ENCODE measurements at places on chromosomes 6 and 20.

DNA sequence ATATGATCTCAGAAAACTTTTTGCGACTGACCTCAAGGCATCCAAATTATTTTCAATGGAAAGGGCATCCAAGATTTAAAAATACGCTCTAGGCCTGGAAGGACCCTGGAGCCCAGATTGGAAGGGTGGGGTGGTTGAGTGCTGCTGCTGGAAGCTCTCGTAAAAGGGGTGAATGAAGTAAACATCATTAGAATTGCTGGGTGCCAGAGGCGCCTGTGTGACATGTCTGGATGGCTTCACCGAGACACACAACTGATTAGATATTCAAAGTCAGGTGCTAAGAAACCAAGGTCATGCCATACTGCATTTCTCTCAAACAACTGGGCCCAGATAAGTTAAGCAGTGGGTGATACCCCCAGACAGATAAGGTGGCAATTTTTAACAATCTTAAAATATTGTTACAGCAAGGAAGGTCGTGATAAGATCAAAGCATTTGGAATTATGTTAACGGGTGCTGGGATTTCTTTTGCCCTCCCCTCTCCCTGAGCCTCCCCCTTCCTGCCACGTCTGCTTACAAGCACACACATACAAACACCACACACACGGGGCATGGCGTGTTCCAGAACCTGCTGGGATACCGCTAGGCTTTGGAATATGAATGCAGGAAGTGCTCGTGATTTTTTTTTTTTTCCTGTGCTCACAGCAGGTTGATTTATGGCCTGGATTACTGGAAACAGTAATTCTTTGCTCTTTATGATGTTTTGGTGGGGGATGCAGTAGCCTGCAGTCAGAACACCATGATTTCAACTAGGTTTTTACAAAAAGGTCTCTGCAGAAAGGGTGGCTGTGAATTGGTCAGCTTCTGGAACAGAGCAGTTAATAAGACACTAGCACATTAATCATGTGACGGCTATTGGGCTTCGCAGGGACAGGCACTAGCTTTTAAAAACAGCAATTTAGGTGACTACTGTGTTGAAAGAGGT lies 551.2 kb downstream of the QKI start:
- DNase-seq: no peak

DNA sequence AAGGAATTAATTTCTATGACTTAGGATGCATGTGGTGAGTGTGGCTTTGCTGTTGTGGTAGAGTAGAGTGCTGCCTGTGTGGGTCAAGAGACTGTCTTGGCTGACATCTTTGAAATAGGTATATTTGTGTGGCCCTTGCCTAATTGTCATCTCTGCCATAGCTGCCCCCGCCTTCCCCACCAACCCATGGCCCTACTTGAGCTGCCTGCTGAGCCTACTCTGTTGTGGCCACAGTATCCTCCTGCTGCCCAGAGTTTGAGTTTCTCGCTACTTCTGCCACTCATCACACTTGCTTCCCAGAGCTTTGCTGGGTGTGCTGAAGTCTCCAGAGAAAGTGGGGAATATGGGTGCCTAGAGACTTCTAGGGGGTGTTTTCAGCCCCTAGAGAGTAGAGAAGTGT lies 8.0 kb downstream of the PLCG1 start:
- DNase-seq: no peak

- DNase-seq: no peak
These were observed 9.3 kb downstream of the NTSR1 start for GRCh38 chr20:62717933-62718332.

DNA sequence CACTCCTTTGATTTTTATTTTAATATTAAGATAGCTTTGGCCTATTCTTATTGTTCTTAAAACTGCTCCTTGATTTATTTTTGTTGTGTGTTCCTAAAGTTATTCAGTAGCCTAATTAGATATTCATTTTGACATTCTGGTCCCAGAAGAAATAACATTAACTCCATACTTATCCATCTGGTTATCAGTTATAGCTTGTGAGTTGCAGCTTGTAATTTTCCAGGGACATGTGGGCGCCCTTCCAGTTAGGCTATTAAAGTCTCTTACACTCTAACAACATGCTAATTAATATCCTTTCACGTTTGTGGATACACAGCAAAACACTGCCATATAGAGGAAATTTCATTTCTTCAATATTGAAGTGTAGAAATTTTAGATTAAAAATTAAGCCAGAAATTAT lies 987.5 kb downstream of the HACE1 start:
- no peak for DNase-seq

GRCh38 chr20:51535075-51535386 lies 7.5 kb downstream of the NFATC2 start:
- DNase-seq: no peak

GRCh38 chr6:168438783-168439520 lies 2.0 kb upstream of the SMOC2 start:
- no peak for DNase-seq

GRCh38 chr6:30763155-30763617 lies 18.8 kb upstream of the IER3 start:
- DNase-seq: no peak

- no peak for DNase-seq
These were observed 15.4 kb downstream of the GPR31 start for GRCh38 chr6:167142433-167142761.

GRCh38 chr6:26224940-26225847 lies 138.0 kb downstream of the HFE start:
- no peak for DNase-seq

DNA sequence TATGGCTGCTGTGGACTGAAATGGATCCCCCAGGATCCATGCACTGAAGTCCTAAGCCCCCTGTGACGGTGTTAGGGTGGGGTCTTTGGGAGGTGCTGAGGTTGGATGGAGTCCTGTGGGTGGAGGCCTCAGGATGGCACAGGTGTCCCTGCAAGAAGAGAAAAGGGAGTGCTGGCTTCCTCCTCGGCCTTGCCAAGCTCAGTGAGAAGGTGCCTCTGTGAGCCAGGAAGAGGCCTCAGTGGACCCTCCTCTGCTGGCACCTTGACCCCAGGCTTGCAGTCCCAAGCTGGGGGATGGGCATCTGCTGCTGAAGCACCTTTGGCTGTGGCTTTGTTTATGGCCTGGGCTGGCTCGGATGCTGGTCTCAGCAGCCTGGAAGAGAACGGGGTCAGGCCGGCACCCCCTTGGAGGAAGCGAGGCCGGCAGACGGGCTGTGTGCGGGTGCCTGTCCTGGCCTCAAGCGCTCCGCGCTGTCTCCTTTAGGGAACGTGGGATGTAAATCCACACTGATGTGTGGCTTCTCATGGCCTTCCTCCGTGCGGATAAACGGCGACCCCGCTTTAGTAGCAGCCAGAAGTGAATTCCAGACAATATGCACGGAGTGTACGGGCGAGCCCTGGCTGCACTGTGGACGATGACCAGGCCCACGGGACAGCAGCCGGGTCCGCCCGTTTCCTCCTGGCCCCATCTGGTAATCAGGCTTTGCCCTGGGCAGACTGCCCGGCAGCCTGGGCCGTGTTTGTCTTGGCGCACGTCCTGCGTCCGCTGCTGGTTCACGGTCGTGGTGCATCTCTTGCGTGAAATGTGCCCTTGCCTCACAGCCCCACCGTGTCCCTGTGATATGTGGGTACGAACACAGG lies 182.6 kb downstream of the ERMARD start:
- DNase-seq: no peak

DNA sequence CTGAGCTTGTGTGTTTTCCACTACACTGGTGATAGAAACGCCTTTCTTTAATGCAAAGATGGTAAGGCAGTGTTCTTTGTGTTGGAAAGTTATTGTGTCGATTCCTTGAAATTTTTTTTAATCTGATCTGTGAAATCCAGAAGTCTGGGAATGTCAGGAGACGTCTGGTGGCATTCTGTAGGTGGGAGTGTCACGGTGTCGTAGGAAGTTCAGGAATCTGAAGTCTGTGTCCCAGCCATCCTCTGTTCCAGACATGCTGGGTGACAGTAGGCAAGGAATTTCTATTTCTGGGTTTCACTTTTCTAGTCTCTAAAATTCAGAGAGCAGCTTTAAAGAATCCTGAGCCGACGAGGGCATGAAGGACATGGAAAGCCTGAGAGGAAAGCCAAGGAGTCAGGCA lies 223.8 kb downstream of the ZNF217 start:
- no peak for DNase-seq
